ENCODE measurements at places on chromosomes 12 and 14.

GRCh38 chr14:92439537-92440344 lies 73.8 kb upstream of the RIN3 start:
- DNase-seq = no peak

DNA sequence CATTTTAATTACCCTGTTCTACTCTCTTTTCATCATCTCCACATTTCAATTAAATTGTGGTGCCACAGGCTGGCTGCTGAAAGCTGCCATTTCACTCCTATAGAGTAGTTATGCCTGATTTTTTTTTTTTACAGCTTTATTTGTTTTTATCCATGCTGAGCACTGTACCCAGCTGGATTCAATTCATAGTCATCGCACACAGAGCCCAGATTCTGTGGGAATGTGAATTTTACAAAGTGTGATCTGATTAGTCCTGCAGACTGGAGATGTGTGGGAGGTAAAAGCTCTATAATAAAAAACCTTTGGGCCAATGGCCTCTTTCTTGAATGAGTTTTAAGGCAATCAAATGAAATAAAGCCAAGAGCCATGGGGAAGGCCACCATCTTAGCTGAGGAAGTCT lies 190.2 kb downstream of the ANO4 start:
- DNase-seq = no peak

- no peak for DNase-seq
Measured at GRCh38 chr12:68497702-68498101, 113.0 kb upstream of the RAP1B start.

DNA sequence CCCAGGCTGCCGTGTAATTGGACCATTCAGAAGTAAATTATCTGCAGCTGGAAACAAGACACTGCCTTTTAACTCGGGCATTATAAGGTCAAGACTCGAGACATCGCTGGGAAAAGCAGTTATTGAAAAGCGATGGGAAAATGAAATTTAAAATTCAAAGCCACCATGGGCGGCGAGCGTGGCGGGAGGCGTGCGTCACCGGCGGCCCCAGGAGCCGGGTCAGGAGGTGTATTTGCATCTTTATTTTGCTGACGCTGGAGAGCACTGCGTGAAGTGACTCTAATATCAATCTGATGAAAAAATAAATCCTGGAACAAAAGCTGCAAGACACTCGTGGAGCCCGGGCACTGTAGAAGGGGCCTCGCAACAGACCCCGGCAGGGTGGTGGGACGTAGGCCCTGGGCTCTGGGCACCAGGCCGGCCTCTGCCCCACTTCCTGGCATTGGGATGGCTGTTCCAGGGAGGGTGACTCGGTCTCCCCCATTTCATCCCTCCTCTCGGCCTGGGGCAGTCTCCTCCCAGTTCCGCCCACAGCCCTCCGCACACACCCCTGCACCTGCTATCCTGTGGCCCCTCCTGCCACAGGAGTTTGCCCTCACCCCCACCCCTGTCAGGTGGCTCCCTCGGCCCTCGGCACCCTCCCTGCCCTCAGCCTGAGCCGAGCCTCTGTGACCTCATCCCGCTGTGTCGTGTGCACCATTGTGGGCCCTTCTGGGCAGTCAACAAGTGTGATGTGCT lies 196.2 kb downstream of the KIF26A start:
- no peak for DNase-seq

- DNase-seq = no peak
Measured at GRCh38 chr14:58100735-58101368, 51.2 kb downstream of the ARMH4 start.

GRCh38 chr12:30041096-30041495 lies 257.4 kb upstream of the TMTC1 start:
- no peak for DNase-seq

DNA sequence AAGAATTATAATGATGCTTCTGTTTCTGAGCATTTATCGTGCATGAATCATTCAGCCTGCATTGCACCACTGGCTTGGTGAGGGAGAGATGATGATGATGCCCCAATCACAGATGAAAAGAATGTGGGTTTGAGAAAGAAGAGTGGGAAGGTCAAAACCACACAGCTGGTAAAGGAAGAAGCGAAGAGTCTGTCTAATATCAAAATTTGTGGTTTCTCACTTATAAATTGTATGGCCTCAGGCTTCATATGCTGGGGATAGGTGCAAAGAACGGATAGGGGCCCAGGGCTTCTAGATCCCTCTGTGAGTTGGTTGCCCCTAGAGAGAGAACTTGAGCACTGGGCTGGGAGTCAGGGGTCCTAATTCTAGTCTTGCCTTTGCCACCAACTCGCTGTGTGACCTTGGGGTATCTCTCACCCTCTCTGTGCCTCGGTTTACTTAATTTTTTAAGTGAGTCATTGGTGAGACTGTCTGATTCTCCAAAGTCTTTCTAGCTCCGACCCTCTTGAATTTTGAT lies 2.2 kb downstream of the OASL start:
- no peak for DNase-seq

DNA sequence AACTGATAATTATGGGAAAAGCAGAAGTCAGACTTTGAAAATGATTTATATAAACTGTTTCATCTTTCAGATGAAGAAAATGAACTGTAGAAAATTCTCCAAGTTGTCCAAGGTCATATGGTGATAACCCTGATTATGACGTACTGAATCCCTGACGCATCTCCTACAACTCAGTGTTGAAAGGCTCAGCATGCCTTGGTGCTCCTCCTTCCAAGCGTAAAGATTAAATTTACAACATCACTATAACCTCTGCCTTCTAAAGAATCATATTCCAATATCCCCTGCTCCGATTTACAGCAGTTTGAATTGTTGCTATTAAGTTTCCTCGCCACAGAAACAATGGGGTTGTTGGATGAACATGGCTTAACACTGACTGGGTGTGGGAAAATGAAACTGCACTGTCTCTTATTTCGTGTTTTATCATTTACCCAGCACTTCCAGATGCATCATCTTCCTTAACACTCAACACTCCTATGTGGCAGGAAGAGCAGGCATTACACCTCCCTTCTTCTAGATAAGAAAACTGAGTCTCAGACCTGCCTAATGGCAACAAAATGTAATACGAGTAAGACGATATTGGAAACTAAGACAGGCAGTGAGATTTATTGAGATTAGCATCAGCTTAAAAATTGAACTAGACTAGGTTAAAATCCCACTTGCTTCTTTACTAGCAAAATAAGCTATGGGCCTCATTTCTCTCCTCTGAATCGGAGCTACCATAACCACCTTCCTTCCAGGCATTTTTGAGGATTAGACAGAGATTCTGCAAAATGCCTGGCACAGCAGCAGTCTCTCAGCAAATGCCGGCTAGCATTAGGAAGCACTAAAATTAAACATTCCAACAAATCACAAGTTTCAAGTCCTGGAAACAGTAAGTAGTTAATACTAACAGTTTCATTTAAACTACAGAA lies 74.2 kb downstream of the PPM1H start:
- peak; percentile 17 for DNase-seq

DNA sequence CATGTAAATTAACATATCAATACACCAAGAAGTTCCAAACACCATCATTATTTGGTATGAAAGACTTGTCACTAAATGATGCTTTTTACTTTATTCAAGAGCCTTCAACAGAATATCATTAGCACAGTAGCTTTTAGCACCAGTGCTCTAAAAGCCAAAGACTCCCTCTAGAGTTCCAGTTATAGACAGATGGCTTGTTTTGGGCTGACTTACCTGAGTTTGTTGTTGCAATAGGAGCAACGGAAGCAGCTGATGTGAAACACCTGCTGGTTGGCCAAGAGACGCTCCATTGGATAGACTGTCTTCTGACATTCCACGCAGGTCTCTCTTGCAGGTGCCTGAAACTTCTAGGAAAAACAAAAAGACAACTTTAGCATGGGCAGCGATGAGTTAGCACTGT lies 14.5 kb upstream of the CERS5 start:
- DNase-seq = no peak

GRCh38 chr12:1034751-1035457 lies 43.9 kb downstream of the ERC1 start:
- no peak for DNase-seq

GRCh38 chr12:31959161-31959700 lies at the start of gene RESF1:
RESF1 (plus strand) TSS chr12:31959415; CDS start chr12:31980956, 21,541 bp downstream.
- peak; percentile 92 for DNase-seq

GRCh38 chr12:6555018-6555691 lies 687 bp downstream of the IFFO1 start:
- peak; percentile 33 for DNase-seq

GRCh38 chr12:132724506-132725241 lies 14.0 kb downstream of the PGAM5 start:
- no peak for DNase-seq

- DNase-seq = no peak
Measured at GRCh38 chr12:24993793-24994192, 44.9 kb upstream of the BCAT1 start.

GRCh38 chr12:66693901-66694513 lies 15.1 kb upstream of the GRIP1 start:
- peak; percentile 85 for DNase-seq

DNA sequence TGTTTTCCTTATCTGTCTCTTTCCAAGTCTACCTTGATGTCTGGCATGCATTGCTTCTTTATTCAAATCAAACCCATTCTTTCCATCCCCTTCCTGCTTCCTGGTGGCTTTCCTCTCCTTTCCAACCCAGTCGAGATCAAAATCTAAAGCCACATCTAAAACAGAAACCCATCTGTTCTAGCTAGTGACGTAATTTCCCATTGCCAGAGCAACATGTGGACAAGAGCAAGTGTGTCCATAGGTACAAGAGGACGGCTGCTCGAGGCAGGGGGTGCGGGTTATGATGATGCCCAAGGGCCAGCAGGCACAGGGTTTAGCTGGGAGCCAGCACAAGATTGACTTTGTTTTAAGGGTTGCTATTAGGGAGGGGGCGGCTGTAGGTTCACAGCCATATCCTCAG lies 7.0 kb downstream of the KRT80 start:
- DNase-seq = no peak

- no peak for DNase-seq
Measured at GRCh38 chr12:19181666-19182426, 52.3 kb downstream of the PLEKHA5 start.

DNA sequence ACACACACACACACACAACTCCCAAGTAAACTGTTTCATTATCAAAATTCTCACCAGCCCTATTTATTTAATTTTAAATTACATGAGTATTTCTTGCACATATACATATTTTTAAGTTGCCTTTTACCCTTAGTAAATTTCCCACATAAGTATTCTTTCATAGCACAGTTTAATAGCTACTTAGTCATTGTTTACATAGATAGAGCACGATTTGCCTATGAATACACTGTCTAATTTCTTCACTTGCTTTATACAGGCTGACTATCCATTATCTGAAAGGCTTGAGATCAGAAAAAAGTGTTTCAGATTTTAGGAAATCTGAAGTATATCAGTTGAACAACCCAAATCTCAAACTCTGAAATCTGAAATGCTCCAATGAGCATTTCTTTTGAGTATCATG lies 30.9 kb downstream of the NIN start:
- DNase-seq = no peak

DNA sequence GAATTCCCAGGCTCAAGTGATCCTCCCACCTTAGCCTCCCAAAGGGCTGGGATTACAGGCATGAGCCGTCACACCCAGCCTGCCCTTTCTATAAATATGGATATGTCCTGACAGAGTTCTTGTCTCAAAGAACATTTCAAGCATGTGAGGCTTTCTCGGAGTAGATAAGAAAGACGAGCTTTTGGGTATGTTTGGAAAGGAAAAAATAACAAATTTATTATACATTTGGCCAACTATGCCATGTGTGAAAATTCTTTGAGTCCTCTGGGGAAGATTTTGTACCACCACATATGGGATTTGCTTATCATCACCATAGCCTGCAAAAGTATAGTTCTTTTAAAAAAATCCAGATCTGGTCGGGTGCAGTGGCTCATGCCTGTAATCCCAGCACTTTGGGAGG lies 23.7 kb upstream of the MYBPC1 start:
- DNase-seq = no peak

- DNase-seq = no peak
Measured at GRCh38 chr14:70804556-70805162, 4.7 kb downstream of the MAP3K9 start.

DNA sequence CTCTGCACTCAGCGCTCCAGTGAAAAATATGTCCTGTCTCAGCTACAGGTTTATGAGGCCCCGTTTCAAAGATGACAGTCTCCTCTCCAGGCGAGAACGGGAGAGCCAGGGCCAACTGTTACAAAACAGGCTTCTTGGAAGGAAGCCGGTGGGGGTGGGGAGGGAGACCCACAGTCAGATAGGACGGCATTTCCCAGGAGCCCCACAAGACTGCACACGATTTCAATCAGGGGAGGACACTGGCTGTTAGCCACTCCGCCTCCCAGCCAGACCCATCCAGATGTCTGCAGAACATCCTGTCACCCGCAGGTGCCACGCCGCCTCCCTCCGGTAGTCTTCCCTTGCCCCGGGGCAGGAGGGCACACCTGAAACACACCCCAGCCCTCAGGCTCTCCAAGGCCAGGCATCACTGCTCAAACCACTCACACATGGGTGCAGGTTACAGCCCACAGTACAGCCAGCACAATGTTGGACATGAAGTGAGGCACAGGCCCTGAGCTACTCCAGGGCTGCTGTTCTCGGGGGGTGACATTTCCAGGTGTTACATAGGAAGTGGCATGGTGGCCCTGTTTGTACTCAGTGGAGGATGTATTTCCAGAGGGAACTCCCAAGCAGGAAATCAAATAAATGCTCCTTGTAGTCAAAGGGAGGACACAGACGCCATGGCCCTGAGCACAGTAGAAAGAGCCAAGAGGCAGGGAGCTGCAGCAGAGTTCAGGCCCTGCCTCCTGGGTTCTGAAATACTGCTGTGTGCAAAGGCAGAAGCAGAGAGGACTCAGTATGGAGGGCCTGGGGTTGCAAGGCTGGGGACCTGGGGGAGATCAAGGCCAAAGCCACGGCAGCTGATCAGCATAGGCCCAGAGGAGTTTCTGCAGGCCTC lies 138.1 kb downstream of the BCL11B start:
- DNase-seq = no peak

Data from Ammon's horn (tissue), 1 donor.